ENCODE measurements at places on chromosomes 3 and 15.

- no peak for DNase-seq
Measured at GRCh38 chr3:194328053-194328657, 23.0 kb downstream of the CPN2 start.

DNA sequence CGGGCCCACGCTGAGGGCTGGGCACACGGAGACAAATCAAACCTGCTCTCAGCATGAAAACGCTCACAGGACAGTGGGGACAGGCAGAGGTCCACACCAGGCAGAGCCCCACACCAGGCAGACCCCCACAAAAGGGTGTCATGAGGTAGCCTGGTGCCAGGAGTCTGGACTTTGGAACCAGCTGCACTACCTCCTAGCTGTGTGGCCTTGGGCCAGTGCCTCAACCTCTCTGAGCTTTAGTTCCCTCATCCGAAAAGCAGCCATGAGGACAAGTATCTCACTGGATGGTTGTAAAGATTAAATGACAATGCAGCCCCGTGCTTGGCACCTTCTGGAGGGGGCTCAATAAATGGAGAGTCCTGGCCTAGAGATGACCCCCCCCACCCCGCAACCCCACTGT lies 16.5 kb upstream of the CRABP1 start:
- no peak for DNase-seq

- DNase-seq, result no peak
Measured at GRCh38 chr15:91976966-91977365, 123.5 kb downstream of the SLCO3A1 start.

DNA sequence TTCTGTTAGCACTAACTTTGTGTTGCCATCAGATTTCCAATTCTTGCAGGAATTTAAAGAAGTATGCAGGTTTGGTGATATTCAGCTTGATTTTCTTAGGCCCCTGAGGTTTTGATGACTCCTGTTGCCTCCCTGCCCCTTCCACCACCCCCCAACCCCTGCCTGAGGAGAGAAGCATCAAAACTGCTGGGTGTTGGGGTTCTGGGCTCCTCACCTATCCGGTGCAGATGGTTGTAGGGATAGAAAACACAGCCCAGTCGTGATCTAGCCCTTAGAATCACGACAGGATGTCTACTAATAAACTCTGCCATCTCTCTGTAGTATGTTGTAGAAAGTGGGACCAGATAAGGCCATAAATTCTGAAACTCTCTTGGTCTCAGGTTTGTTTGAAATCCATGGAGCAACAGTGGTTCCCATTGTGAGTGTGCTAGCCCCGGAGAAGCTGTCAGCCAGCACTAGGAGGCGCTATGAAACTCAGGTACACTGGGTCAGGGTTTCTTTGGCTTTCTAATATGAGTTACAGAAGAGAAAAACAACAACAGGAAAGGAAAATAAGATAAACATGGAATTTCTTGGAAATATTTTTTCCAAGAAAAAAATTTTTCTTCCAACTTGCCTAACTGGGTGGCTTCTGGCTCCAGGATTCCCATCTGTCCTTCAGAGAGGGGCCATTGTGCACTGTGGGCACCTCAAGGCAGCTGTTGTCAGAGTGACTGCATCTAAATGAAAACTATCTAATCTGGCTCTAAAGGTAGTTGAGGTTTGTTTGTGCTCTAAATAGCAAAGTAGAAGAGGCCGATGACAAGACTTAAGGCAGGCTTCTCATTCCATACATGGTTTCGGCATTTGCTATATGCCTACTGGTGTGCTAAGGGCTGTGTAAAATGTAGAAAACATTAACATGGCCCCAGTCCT lies 8.7 kb downstream of the SRP14 start:
- DNase-seq, result no peak

DNA sequence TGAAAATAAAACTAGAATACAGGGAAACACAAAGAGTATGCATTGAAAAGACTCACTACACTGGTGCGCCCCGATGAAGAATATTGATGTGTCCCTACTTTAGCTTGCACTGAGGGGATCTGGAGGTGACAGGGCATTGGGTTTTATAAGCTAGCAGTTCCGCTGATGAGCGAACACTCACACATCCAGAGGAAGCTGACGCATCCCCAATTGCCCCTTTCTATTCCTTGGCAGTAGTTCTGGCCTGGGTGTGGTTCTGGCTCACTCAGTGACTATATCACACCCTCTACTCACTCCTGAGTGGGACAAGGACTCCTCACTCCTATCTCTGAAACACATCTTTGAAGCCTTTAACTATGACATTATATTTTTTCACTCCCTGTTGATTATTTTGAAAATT lies 71.0 kb downstream of the B3GNT5 start:
- no peak for DNase-seq

- DNase-seq, result no peak
Measured at GRCh38 chr3:138492980-138493675, 58.7 kb downstream of the ESYT3 start.
